H1 (cell line): ENCODE measurements at places on chromosomes 1 and 21.

GRCh38 chr1:174072581-174072980 is 50.4 kb upstream of the RC3H1 start:
- no peak for DNase-seq

DNA sequence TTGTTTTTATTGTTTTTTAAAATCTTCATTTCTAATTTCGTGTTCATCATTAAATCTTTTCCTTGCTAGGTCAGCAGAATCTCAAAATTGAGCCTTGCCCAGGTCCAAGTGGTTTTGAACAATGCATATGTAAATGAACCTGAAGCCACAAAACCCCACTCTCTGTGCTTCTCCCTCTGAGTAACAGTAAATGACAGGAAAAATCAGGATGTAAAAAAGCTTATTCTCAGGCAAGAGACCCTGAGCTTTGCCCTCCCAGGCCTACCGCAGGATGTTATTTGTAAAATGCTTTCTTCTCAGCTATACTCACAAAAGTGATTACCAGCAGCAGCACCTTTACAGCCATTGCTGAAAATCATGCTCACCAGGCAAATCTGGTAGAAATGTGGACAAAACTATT is 47.6 kb downstream of the TYW3 start:
- DNase-seq, result no peak

GRCh38 chr1:22350924-22351767 is 100.5 kb upstream of the ZBTB40 start:
- DNase-seq, result no peak

GRCh38 chr1:223803211-223803610 is 42.5 kb downstream of the TP53BP2 start:
- DNase-seq, result no peak

GRCh38 chr1:77888081-77888780 is at the start of gene NEXN:
TSS of gene NEXN (plus strand) at chr1:77888624. CDS start at chr1:77916107, 27,483 bp downstream.
- peak; percentile 81 for DNase-seq

- no peak for DNase-seq
These were observed 511.6 kb downstream of the SMYD3 start for GRCh38 chr1:245995474-245995873.

DNA sequence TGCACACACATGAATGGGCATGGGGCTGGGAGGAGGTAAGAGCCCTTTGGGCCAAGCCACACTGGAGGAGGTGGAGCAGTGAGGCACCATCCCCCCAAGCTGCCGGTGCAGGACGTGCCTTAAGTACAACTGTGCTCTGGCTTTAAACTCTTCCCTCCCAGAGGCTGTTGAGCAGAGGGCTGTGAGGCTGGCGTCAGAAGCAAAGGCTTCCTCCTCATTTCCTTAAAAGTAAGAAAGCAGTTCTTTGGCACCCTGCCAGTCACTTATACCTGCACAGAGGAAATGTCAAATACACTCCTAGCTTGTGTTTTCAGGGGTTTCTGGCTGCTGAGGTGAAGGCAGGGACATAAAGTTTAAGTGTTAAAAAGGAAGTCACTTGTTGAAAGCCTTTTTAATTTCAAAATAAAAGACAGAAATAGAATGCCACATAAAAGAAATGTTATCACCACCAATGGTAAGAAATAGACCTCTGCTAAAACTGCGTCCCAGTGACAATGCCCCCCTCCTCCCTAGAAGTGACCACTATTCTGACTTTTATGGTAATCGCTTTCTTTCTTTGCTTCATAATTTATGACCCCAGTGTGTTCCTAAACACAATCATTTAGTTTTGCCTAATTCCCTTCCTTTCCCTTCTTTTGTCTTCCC is 33.0 kb downstream of the LAMC2 start:
- no peak for DNase-seq

DNA sequence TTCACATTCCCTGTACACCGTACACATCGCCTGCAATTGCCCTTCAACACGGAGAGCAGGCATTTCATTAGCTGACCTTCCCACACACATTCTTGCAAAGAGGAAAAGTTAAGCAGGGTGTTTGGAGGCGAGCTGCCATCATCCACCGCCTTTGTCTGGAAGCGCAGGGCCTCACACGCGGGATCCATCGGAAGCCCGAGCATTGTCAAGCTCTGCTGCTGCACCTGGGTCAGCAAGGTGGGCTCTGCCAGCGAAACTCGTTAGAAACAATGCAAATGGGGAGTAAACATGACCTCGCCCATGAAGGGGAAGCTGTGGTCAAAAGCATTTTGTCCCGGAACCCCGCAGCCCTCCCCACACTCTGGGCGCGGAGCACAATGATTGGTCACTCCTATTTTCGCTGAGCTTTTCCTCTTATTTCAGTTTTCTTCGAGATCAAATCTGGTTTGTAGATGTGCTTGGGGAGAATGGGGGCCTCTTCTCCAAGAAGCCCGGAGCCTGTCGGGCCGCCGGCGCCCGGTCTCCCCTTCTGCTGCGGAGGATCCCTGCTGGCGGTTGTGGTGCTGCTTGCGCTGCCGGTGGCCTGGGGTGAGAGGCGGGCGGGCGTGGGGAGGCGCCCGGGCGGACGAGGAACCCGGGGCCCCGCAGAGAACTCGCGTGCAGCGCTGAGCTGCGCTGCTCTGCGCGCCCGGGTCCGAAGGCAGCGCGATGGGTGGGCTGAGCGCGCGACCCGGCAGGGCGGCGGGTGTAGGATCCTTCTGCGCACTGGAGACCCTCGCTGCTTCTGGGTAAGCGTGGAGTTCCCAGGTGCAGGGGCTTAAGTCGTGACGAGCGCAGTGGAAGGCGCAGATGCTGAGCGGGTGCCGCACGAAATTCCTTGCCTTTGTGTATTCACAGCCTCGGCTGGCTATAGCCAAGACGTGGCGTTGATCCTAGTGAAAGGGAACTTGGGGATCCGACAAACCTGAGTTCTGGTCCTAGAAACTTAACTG is at the start of gene CR1:
CR1 (plus strand) TSS at position 357 of the 992 bp plus-strand sequence; CDS start at position 468, 111 bp downstream.
- DNase-seq, result no peak

DNA sequence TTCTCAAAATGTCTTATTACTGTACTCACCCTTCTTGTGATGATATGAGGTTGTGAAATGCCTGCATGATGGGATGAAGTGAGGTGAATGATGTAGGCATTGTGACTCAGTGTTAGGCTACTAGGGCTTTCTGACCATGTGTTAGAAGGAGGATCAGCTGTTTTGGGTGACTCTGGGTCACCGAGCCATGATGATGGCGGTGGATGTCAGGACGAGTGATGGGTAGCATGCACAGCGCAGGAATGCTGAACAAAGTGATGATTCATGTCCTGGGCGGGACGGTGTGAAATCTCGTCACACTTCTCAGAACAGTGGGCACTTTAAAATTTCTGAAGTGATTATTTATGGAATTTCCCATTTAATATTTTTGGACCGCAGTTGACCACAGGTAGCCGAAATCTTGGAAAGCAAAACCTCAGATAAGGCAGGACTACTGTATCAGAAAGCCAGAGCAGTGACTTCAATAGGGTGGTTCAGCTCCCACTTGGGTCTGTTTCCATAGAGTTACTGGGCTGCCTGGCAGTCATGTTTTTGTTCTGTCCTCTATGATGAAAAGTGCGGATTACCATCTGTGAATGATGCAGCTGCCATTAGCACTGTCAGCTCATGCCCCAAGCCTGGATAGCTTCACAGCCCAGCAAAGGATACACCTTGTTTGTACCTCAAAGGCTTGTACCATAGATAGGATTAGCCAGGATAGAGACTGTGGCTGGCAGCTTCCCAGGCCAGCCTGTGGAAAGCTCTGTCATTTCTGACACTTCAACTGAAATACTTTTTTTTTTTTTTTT is 26.6 kb downstream of the IL6R start:
- DNase-seq, result no peak

GRCh38 chr1:109298666-109299557 is 7.9 kb downstream of the MYBPHL start:
- no peak for DNase-seq

DNA sequence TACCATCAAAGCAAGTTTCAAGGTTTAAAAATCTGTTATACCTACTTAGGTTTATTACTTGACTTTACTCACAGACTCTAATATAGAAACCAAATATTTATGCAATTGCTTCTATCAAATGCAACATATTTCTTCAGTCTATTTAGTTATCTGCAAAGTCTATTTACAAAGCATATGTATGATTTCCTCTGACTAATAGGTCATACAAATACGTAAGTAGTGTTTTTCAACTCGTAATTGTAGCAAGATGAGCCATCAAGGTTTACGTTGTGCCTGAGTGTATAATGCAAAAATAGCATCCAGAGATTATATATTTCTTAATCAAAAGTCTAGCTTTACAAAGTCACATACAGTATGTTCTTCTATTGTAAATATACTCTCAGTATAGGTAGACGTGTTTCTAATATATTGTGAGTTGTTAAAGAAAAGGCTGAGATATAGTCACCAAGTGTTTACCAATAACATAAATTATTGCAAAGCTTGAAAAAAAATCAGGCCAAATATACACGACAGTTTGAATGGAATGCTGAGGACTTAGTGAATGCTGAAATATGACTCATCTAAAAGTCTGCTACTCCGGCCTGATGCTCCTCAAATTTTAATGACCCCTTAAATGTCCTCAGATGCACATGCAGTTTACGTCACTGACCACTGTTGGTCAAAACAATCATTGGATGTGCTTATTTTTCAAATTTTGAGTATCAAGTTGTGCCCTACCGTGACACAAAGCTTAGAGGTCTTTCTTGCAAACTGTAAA is 48.4 kb downstream of the ADAMTS5 start:
- no peak for DNase-seq

DNA sequence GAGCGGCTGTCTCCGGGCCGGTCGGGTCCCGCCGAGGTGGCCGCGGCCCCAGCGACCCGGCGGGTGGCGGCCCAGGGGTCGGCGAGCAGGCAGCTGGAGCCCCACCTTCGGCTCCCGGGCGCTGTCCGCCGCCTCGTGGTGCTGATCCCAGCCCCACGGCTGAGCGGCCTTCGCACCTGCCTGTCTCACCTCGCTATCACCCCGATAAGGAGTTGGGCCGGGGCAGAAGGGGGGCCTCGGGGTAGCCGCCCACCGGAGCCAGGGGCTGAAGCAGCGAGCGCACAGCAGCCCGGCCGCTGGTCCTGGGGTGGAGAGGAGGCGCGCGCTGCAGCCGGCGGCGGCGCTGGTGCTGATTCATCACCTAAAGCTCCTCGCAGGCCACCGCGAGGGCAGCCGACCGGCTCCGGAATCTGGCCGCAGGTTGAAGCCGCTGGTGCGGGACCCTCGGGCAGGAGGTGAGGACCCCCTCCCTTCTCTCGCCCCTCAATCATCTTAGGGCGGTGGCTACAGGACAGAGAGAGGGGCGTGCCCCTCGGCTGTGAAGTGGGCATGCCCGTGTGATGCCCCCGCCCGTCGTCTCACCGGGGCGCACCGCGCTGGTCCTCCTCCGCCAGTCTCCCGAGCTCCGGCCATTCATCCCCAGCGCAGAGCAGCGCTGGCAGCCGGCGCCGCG is 575 bp downstream of the TRIM67 start:
- peak; percentile 34 for DNase-seq

- no peak for DNase-seq
These were observed 170.1 kb downstream of the CRB1 start for GRCh38 chr1:197438010-197438790.

DNA sequence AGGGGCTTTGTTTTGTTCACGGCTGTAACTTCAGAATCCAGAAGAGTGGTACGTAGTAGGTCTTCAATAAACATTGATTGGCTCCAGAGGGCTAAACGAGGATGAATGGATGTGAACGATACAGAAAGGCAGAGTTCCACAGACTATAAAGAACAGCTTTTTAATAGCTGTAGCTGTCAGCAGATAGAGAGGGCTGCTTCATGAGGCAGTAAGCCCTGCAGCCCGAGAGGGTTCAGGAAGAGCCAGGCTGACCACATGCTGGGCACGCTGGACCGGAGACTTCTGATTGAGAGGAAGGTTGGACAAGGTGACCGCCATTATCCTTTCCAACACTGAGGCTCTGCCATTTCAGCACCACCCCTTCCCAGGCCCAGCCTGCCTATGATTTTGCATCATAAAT is 45.3 kb downstream of the KIRREL1 start:
- DNase-seq, result no peak

DNA sequence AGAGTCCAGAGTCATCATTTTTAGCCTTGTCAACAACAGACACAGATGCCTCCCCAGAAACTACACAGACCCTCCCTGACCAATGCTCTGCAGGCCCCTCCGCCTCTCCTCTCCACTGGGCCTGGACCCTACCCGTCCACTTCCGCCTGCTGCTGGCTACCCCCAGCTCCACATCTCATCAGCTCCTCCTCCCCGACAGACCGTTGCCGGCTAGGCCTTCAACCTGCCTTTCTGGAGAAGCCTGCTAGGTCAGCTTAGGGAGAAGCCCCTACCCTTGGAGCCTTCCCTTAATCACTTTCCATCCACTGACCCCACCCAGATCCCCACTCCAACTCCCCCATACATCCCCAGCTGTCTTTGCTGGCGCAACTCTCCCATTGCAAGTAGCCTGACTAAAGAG is 1.4 kb downstream of the TRIM17 start:
- no peak for DNase-seq

- DNase-seq, result no peak
These were observed at the start of gene ARHGAP30 for GRCh38 chr1:161069731-161070270. TSS of gene ARHGAP30 (minus strand) at chr1:161069891. CDS start at chr1:161069624, 267 bp downstream.

- peak; percentile 44 for DNase-seq
These were observed 25.9 kb upstream of the DNAJC11 start for GRCh38 chr1:6727535-6727934.

DNA sequence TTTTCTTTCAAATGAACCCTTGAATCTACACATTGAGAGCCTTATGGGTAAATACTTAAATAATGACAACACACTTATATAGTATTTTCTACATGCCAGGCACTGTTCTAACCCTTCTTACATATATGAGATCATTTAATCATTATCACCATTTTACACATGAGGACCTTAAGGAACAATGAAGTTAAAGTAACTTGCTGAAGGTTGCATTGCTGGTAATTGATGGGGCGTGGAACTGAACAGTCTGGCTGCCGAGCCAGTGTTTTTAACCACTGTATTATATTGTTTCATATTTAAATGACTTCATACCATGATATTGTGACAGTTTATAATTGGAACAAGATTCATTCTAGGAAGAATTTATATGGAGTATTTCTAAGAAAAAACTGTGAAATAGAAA is 111.9 kb upstream of the TENT5C start:
- DNase-seq, result no peak

GRCh38 chr1:9294405-9294773 is 1.7 kb downstream of the SPSB1 start:
- DNase-seq, result no peak
